NCI-H1105 treated with DMSO at 0.1 percent for 48 hours (cell line): ENCODE measurements at places on chromosomes 2 and 18.
A peak's percentile ranks its signal among the peaks of the same experiment; 100 is the strongest.

DNA sequence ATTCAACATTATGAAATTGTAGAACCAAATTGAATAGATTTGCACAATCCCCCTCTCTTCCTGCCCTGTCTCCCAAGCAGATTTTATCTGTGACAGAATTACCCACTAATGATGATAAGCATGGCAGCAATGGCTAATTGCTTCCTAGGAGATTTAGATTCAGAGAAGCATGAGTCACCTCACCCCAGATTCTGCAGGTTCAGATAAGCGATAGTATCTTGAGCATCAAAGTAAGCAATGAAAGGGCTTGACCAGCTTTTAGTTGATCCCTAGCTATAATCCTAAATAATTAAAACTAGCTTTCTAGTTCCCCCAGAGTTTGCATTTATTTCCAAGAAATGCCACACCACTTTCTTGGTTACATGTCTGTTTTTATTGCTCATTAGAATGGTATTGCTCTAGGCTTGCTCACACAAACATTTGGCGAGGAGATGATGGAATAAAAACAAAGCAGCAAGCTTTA lies 204.3 kb downstream of the GULP1 start:
- no peak for DNase-seq

- DNase-seq, result peak; percentile 45
Measured at GRCh38 chr2:85889627-85890281, 964 bp upstream of the ST3GAL5 start.

GRCh38 chr2:127658641-127659407 lies 12.9 kb downstream of the GPR17 start:
- no peak for DNase-seq

GRCh38 chr2:138071720-138072719 lies 107.7 kb downstream of the HNMT start:
- DNase-seq, result peak; percentile 82

- no peak for DNase-seq
Measured at GRCh38 chr2:157843935-157844334, 32.2 kb downstream of the ACVR1 start.

DNA sequence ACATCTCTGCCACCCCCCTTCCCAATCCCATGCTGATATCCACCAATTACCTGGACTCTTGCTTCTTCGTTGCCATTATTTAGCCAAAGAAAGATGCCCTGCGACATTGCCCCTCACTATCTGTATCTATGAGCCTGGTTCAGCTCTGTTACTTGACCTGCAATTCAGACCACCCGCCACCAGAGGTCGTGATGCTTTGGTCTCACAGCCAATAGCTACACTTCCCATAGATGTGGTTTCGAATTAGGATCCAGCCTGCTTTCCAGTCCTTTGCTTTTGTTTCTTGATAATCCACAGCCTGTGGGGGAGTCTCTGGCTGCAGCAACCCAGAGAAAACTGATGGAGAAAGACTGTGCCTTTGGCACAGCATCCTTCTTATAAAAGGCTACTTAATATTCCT lies 239.4 kb downstream of the KLHL29 start:
- no peak for DNase-seq
